Cardiac septum (tissue), 1 donor: ENCODE measurements at places on chromosomes 4 and X.

GRCh38 chr4:2931512-2932301, 31.5 kb downstream of the NOP14 start:
- DNase-seq: peak; percentile 91

DNA sequence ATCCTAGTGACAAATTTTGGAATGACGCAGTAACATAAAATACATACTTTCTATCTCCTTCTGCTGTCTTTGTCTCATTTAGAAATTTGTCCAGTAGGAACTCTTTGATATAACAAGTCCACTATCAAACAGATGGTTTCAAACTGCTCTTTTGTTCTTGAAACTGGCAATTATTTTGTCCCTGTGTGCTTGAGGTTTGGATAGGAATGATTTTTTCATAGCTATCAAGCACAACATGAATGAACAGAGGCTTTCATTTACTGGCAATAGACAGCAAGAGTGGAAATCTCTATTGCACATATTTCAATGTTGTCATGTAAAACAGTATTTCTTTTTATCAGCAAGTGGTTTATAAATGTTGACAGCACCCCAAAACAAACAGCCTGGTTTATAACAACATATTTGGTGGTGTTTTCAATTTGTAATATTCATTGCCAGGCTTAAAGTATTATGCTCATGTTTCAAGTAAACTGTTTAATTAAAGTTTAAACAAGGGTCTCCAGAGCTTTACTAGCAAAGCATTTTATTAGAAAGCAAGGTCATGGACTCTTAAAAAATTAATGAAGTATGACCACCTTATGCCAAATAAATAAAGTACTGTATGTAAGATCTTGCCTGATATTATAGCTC, 60.0 kb downstream of the TIGD2 start:
- no peak for DNase-seq

DNA sequence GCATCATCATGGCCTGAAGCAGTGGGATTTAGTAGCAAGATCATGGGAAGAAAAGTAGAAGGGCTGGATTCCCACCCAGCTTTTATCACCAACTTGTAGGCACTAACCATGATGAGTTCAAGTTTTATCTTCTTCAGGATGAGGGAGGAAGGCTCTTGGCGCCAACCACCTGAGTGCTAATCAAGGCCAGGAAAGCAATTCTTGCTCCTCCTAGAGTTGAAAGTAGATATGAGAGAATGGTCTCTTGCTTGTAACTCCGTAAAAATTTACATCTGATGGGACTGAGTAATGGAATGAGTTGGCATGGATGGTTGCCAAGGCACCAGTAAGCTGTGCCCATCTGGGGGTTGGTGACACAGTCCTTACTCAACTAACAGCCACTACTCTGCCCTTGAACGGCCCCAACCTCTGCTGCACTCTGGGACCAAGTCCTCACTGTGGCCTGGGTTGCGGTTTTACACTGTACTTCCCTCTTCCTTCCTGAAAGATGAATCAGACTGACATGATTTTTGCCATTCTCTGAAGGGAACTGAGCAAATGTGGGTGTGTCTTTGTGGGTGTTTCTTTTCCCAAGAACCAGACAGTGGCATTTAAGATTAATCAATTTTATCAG, 39.4 kb upstream of the NDP start:
- peak; percentile 82 for DNase-seq

GRCh38 chr4:26978387-26979053, 117.9 kb downstream of the STIM2 start:
- no peak for DNase-seq

DNA sequence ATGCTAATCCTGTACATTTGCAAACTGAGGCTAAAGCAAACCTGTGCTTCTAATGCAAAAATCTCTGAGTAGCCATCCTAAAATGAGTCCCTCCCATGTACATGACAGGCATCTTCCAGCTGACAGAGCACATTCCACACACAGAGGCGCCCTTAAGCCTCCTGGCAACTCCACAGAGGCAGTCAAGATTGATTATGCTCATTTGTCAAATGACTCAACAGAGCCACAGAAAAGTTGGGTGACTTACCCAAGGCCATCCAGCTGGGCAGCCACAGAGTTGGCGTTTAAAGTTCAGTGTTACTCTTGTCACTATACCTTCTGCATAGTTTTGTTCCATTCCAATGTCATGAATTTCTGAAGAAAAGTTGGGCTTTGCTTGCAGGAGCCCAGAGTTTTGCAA, 394.6 kb upstream of the FGF13 start:
- DNase-seq: no peak

- DNase-seq: no peak
Observed at GRCh38 chrX:65932173-65933084, 107.5 kb downstream of the VSIG4 start.

DNA sequence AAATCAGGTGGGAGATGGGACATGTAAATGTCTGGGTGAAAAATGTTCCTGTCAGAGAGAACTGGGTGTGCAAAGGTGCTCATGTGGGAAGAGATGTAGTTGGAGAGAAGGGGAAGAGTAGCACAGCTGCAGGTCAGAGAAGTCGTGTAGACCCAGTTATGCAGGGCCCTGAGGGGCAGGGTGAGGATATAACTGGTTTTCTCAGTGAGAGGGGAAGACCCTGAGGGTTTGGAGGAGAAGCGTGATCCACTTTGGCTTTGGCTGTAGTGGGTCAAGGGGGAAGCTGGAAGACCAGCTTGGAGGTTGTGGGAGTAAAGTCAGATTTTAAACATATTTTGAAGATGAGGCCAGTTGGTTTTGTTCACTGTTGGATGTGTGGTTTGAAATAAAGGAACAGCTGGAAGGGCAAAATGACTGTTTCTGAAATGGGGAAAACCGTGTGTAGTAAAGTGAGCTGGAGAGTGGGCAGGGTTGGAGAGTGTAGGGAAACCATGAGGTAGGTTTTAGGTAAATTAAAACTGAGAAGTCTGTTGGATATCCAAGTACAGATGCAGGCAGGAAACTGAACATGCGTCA, 44.2 kb downstream of the NAP1L5 start:
- DNase-seq: no peak

GRCh38 chrX:135974279-135974856, 580 bp upstream of the MMGT1 start:
- peak; percentile 83 for DNase-seq

DNA sequence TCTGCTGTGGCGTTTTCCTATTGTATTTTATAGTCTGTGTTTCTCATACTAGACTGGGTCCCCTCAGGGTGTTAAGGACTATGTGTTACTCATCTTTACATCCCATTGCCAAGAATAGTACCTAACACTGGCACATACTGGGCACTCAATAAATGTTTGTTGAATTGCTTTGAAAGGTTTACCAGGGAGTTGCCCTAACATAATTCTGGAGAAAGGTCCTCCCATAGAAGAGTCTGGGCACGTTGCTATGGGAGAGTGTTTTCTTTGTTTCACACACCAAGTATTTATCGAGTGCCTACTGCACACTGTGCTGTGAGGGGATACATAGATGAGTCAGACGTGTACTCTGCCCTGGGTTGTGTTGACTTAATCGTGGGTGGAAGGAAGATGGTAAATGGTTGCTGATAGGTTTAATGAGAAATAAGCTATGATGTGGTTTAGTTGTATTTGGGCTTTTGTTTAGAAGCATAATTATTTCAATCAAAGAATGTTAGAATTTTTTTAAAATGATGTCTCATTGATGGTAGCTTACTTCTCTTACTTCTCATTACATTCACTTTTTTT, 42.9 kb downstream of the AFF1 start:
- DNase-seq: no peak
